ENCODE measurements at places on chromosomes 12 and 14. TPM values are rescaled to one million over a fixed set of nuclear protein-coding genes. Genes with fewer than 3 reads are reported as not detected.

- no peak overlapping the region for H3K4me3 ChIP-seq
- peaks cover 5% of the 10 kb centered on the region for H3K27me3 ChIP-seq
- H3K4me1 ChIP-seq = no peaks in the 10 kb centered on the region
Measured at GRCh38 chr12:105418821-105419291, 88.4 kb downstream of the C12orf75 start.

GRCh38 chr14:98175436-98175835, 1096.6 kb downstream of the BCL11B start:
- H3K4me1 ChIP-seq = no peaks in the 10 kb centered on the region
- H3K27ac ChIP-seq = no peak overlapping the region
- no peaks in the 10 kb centered on the region for H3K36me3 ChIP-seq
- DNase-seq = no peak
- H3K27me3 ChIP-seq = no peaks in the 10 kb centered on the region

DNA sequence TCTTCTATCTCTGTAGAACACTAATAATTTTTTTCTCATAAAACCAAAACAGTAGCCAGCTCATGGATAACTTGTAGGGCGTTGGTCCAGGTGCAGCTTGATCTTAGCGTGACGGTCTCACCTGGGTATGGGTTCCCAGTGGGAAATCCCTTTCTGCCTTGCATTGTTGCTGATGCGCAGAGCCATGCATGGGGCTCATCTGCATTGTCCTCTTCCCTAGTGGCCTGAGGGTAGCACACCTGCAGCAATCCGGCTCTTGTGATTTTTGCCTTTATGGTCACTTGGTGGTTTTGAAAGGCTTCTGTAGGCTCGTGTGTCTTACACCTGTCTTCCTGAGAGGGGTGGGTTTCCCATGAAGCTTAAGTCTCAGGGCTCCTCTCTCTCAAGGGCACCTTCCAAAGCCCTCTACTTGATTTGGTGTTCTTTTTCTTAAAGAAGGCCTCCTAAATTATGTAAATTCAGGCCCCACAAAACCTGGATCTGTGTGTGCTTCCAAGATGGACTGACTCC, 130.6 kb downstream of the PRKCH start:
- no peaks in the 10 kb centered on the region for H3K27me3 ChIP-seq
- no peaks in the 10 kb centered on the region for H3K36me3 ChIP-seq
- peaks cover 13% of the 10 kb centered on the region for H3K4me1 ChIP-seq
- no peak overlapping the region for H3K27ac ChIP-seq
- no peak overlapping the region for H3K4me3 ChIP-seq
- no peak for DNase-seq

DNA sequence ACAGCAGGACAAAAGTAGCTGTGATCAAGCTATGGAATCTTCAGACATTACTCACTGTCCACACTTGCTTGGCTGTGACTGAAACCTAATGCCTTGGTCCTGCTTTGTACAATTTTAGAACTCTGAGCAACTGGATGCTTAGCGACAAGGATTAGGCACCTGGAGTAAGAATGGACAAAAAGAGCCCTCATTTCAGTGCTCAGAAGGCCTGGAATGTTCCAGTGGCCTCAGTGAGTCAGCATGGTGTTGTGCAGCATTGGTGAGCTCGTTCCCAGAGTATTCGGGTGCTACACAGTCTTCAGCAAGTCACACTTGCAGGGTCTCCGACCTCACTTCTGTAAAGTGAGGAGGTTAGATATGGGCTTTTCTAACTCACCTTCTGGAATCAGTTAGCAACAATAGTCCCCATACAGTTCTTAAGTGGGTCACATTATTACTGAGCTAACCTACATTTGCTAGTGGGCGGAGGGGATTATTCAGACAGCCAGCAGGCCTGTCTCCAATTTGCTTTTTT, 108.0 kb upstream of the MDM1 start:
- no peaks in the 10 kb centered on the region for H3K36me3 ChIP-seq
- no peak overlapping the region for H3K27ac ChIP-seq
- no peak overlapping the region for H3K4me3 ChIP-seq
- DNase-seq = no peak

GRCh38 chr12:77362509-77363210, 297.3 kb upstream of the E2F7 start:
- no peak overlapping the region for H3K27ac ChIP-seq
- H3K27me3 ChIP-seq = no peaks in the 10 kb centered on the region
- no peaks in the 10 kb centered on the region for H3K36me3 ChIP-seq

- no peaks in the 10 kb centered on the region for H3K27me3 ChIP-seq
- no peak overlapping the region for H3K4me3 ChIP-seq
- DNase-seq = no peak
Measured at GRCh38 chr12:61854902-61855301, 405.3 kb upstream of the USP15 start.

- H3K4me1 ChIP-seq = no peaks in the 10 kb centered on the region
- no peak overlapping the region for H3K4me3 ChIP-seq
- no peak overlapping the region for H3K27ac ChIP-seq
- H3K36me3 ChIP-seq = no peaks in the 10 kb centered on the region
Measured at GRCh38 chr12:108966378-108967151, 54.3 kb downstream of the SVOP start.

- no peak overlapping the region for H3K4me3 ChIP-seq
- H3K27me3 ChIP-seq = no peaks in the 10 kb centered on the region
- no peak for DNase-seq
- no peak overlapping the region for H3K27ac ChIP-seq
- no peaks in the 10 kb centered on the region for H3K4me1 ChIP-seq
Measured at GRCh38 chr12:75635606-75636444, 124.4 kb upstream of the KRR1 start.

- H3K4me3 ChIP-seq = peak within 1 kb of the TSS; percentile 40
- no peaks in the 10 kb centered on the region for H3K27me3 ChIP-seq
- no peaks in the 10 kb centered on the region for H3K36me3 ChIP-seq
- H3K27ac ChIP-seq = peak within 1 kb of the TSS; percentile 16
- H3K4me1 ChIP-seq = no peaks in the 10 kb centered on the region
Measured at GRCh38 chr12:99984271-99985128, at the start of gene ANKS1B. Gene ANKS1B (minus strand): TSS chr12:99984936. CDS start chr12:99984237, 699 bp downstream.

GRCh38 chr14:63009495-63009894, 35.8 kb downstream of the KCNH5 start:
- no peak for DNase-seq
- H3K27me3 ChIP-seq = no peaks in the 10 kb centered on the region
- H3K4me3 ChIP-seq = no peak overlapping the region
- no peaks in the 10 kb centered on the region for H3K4me1 ChIP-seq
- no peaks in the 10 kb centered on the region for H3K36me3 ChIP-seq

- H3K36me3 ChIP-seq = no peaks in the 10 kb centered on the region
- H3K27me3 ChIP-seq = no peaks in the 10 kb centered on the region
- peak overlapping the region; percentile 91 for H3K27ac ChIP-seq
- peaks cover 30% of the 10 kb centered on the region for H3K4me1 ChIP-seq
- H3K4me3 ChIP-seq = peak overlapping the region; percentile 81
Measured at GRCh38 chr12:67647181-67647798, 1.3 kb upstream of the DYRK2 start.

DNA sequence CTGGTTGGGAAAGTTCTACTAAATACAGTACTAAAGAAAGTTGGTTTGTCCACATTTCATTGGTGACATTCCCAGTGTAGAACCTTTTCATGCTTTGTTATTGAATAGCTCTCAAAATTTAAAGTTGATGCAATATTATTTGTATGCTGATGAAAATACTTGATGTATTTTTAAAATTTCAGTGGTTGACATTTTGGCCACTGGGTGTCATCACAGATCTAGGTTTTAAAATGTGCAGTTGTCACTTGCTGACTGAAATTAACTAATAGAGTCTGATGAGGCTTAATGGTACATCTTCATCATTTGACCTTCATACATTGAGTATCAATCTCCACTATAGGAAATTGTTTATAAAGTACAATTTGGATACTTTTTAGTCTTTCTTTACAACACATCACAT, 37.1 kb downstream of the CMAS start:
- H3K27me3 ChIP-seq = no peaks in the 10 kb centered on the region
- H3K36me3 ChIP-seq = no peaks in the 10 kb centered on the region
- H3K27ac ChIP-seq = no peak overlapping the region
- H3K4me3 ChIP-seq = no peak overlapping the region
- peak; percentile 55 for DNase-seq

DNA sequence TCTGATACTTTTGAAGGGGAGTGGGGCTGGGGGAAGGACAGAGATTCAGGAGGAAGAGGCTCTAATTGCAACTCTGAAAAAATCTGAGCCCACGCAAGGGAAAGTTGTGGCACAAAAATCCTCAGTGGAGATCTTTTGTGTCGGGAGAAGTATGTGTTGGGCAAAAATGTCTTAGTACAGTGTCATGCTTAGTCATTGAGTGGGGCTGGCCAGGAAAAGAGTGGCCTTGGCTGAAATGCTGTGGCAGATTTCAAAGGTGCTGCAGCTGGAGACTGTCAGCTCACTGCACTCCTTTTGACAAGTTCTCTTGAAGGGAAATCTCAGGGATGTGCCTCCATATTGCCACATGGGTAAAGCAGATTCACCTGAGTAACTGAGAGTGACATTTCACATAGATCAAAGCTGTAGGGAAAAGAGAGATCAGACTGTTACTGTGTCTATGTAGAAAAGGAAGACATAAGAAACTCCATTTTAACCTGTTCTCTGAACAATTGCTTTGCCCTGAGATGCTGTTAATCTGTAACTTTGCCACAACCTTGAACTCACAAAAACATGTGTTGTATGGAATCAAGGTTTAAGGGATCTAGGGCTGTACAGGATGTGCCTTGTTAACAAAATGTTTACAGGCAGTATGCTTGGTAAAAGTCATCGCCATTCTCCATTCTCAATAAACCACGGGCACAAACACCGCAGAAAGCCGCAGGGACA, 36.0 kb upstream of the GLIPR1 start:
- DNase-seq = no peak
- no peaks in the 10 kb centered on the region for H3K27me3 ChIP-seq
- no peaks in the 10 kb centered on the region for H3K4me1 ChIP-seq
- no peaks in the 10 kb centered on the region for H3K36me3 ChIP-seq

- peaks cover 21% of the 10 kb centered on the region for H3K27me3 ChIP-seq
- no peak for DNase-seq
- no peaks in the 10 kb centered on the region for H3K4me1 ChIP-seq
Measured at GRCh38 chr14:79284621-79285020, 926.7 kb downstream of the DIO2 start.

DNA sequence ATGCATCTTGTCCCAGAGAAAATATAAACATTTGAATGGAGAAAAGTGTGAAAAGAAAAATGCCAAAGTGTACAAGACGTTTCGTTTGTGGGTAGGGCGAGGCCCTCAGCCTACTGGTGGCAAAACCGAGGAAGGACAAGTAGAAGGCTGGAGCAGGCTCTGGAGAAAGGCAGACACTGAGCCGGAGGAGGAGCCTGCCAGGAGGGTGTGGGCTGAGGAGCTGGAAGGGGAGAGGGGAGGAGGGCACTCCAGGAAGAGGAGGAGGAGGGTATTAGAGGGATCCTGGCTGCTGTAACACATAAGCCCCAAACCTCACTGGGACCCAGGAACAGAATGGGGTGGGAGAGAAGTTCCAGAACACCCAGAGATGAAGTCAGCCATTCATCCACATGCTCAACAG, 47.7 kb downstream of the CLMN start:
- H3K27ac ChIP-seq = no peak overlapping the region
- no peaks in the 10 kb centered on the region for H3K36me3 ChIP-seq

DNA sequence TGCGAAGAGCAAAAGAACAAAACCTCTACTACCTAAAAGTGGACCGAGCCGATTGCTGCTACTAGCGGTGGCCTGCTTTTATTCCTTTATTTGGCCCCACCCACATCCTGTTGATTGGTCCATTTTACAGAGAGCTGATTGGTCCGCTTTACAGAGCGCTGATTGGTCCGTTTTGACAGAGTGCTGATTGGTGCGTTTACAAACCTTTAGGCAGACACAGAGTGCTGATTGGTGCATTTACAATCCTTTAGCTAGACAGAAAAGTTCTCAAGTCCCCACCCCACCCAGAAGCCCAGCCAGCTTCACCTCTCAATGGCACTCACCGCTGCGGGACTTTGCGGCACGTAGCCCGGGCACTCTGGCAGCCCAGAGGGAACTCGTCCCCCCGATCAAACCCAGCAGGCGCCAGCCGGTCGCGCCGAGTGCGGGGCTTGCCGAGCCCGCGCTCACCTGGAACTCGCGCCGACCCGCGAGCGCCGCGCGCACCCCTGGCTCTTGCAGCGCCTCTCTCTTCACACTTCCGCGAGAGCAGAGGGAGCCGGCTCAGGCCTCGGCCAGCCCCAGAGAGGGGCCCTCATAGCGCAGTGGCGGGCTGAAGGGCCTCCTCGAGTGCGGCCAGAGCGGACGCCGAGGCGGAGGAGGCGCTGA, 8.7 kb upstream of the FGD4 start:
- H3K4me1 ChIP-seq = peaks cover 5% of the 10 kb centered on the region
- H3K27me3 ChIP-seq = peaks cover 6% of the 10 kb centered on the region
- H3K36me3 ChIP-seq = no peaks in the 10 kb centered on the region
- H3K27ac ChIP-seq = no peak overlapping the region
- peak overlapping the region; percentile 32 for H3K4me3 ChIP-seq
- peak; percentile 52 for DNase-seq

FGF23 gene
- total RNA-seq = not detected

NUP107 gene
- total RNA-seq = 38.9 TPM

FBXO34 gene
- 24.5 TPM for total RNA-seq

SPX gene
- 0.44 TPM for total RNA-seq

KERA gene
- total RNA-seq = 0.13 TPM
